ENCODE measurements at places on chromosomes 1 and 21.

- DNase-seq: no peak
Measured at GRCh38 chr1:114128293-114128692, 25.4 kb downstream of the SYT6 start.

DNA sequence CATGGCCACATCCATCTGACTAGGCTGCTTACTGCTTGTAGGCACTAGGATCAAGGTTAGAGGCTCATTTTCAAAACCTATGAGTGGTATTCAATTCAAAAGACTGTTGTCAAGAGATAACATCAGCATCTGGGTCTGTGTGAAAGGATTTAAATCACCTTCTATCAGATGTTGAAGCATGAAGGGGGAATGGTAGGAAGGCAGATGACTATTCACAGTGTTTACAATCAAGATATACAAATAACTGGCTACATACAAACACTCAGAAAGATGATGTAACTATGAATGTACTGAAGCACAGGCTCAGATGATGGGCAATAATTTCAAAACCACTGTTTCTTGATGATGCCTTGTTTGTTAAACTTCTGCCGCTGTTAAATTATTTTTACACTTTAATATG, 249.2 kb downstream of the SLC45A1 start:
- no peak for DNase-seq

DNA sequence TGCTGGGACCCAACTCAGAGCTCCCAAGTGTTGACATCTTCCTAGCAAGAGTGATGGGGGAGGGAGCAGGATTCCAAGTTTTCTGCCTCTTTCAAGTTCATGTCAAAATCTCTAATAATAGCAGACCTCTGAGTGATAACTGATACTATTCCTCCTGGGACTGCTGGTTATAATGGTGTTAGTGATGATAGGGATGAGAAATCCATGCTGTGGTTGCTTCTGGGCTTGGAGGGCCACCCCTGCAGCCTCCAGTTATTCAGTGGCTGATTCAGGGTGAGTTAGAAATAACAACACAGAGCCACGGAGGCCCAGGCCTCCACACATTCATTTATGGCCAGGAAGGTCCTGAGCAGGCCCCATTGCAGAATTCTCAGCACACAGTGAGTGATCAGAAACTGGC, 40.6 kb upstream of the ARTN start:
- DNase-seq: no peak

DNA sequence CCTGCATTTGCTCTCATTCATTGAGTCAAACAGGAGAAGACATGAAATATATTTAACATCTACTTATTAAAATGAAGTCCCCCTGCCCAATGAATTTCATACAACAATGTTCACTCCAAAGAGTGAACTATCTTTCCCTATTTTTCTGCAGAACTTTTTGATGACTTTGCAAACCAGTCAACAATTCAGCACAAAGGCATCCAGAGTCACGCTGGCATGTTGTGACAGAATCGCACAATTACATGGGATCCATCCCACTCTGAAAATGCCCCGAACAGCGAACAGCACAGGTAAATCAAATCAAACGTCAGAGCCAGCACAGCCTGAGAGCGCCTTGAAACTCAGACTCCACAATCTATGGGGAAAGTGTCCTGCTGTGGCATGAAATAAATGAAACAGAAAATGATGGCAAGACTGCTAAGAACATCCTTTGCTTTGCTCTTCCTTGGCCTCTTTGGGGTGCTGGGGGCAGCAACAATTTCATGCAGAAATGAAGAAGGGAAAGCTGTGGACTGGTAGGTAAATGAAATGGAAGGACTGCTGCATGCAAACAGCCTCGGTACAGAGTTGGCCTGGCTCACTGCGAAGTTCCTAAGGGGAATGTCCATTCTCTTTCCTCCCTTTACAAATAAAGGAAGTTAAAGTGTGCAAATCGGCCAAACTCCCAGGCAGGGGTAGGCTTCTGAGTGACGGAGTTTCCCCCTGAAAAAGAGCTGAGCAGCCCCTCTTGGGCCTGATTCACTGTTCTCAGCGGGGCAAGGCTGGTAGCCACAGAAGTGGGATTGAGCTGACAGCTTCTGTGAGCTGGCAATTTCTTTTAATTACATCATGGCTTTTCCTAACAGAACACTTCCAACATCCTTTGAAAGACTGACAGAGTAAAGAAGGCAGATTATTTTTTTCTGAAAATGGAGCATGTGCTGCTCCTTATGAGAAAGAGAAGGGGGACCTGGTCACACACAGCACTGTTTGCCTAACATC, at the start of gene DNASE2B:
Gene DNASE2B (plus strand): TSS at position 310 of the 981 bp plus-strand sequence. CDS start 81 bp downstream, at position 391.
- no peak for DNase-seq

All from stimulated activated CD8-positive, alpha-beta memory T cell treated with anti-CD3 and anti-CD28 coated beads, Interleukin-7, amount 100 ng/mL, for 24 hours (primary cell).